ENCODE measurements at places on chromosomes 4 and X.
A peak's percentile ranks its signal among the peaks of the same experiment; 100 is the strongest.

DNA sequence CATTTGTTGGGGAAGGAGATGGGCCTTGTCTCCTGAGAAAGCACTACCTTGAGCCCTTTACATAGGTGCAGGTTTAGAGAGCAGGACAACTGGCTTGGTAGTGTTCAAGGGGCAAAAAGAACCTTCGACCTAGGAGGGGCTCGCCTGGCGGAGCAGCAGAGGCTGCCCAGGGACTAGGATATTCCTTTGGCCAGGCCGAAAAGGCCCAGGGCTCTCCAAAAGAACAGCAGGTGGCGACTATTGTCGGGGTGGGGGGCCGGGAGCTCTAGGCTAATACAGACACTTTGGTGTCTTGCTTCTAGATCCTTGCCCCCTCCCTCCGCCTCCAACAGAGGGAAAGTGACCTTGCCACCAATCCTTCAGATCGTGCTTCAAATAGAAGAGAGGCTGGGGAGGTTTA is 7.1 kb upstream of the POU3F4 start:
- no peak for DNase-seq

DNA sequence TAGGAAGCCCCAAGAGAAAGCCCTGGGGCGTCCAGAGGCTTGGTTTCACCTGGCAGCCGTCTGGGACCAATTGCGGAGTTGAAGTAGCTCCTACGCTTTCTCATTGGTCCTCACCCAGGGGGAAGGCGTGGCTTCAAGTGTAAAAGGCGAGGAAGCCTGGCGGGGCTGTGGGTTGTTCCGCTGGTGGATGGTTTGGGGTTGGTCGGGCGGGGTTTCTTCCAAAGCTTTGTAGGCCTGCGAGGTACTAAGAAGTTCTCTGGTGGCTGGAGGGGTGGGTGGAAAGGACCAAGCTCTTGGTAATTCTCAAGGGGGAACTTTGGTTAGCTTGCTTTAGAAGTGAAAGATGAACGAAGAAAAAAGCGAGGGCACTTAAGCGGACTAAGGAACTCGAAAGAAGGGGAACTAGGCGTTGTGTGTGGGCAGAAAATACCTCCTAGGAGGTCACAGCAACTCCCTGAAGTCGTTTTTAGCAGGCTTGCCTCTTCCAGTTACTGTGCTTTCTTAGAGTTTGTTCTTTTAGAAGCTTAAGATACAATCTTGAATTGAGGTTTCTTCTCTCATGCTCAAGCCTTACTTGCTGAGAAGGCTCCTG is 36.6 kb downstream of the CCNG2 start:
- peak; percentile 88 for DNase-seq

- no peak for DNase-seq
These were observed 55.6 kb downstream of the TSPAN7 start for GRCh38 chrX:38616904-38617303.

- DNase-seq = peak; percentile 25
These were observed 90.0 kb downstream of the ELOVL6 start for GRCh38 chr4:110108422-110108821.

DNA sequence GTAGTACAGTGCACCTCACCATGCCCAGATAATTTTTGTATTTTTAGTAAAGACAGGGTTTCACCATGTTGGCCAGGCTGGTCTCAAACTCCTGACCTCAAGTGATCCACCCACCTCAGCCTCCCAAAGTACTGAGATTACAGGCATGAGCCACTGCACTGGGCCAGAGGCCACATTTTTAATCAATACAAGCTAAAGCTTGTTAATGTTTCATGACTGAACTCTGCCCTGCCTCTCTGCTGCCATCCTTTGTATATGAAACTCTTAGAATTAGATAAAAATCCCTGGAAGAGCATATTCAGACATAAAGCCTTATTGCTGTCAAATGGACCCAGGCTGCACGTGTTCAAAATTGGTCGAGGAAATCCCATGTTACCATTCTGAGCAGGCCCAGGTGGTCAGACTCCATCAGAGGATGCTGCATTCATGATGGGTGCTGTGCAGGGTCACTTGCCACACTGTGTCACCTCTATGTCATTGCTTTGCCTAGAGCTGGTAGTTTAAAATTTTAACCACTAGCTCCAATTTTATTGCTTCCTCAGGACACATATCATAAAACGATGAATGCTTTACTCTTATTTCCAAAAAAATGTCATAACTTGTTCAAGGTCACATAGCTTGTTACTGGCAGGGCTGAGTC is 45.2 kb downstream of the LNX1 start:
- no peak for DNase-seq
